Common myeloid progenitor, CD34-positive (primary cell): ENCODE measurements at places on chromosomes 6 and 20.

- no peak for DNase-seq
Measured at GRCh38 chr20:19095762-19096161, 116.7 kb upstream of the SLC24A3 start.

DNA sequence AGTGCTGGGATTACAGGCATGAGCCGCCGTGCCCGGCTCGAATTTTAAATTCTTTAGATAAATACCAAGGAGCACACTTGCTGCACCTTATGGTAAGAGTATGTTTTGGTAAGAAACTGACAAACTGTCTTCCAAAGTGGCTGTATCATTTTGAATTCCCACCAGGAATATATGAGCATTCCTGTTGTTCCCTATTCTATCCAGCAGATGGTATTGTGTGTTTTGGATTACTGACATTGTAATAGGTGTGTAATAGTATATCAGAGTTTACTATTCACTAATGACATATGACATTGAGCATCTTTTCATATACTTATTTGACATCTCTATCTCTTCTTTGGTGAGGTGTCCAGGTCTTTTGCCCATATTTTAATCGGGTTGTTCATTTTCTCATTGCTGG, 40.5 kb downstream of the TGM6 start:
- DNase-seq: no peak

GRCh38 chr20:38602185-38602581, 574 bp downstream of the ARHGAP40 start:
- DNase-seq: no peak

GRCh38 chr6:51468704-51469103, 618.7 kb downstream of the PKHD1 start:
- no peak for DNase-seq

GRCh38 chr20:53550280-53551187, 43.1 kb downstream of the ZNF217 start:
- no peak for DNase-seq

DNA sequence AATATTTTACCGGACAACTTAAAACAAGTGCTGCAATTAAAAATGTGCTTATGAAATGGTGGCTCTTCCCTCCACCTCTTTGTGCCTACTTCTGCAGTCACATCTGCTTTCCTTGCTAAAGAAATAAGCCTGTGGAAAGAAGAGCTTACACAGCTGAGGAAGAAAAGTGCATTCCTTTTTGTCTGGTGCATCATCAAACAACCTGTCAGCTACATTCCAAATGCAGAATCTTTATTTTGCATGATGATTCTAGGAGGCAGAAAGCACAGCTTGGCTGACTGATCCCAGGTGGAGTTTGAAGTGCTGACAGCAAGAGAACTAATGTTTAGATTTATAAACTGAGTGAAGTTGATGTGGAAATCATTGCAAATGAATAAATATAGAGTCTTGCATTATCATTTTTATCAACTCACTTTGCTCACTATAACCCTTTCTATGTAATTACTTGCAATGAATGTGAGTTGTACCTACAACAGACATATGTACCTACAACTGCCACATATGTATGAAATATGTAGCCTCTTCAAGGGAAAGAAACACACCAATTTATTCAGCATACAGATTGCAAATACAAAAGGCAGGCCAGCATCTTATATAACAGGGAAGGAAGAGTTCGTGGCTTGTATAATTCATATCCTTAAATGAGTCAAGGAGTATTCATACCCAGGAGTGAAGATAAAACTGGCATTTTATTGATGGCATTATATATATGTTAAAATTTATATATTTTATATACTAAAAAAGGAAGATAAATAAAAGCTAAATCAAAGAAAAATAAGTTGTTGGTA, 223.4 kb upstream of the MCHR2 start:
- no peak for DNase-seq

- no peak for DNase-seq
Measured at GRCh38 chr6:143877584-143878271, 13.5 kb downstream of the ZC2HC1B start.

GRCh38 chr6:91141346-91141745, 554.5 kb upstream of the MAP3K7 start:
- DNase-seq: peak; percentile 56

DNA sequence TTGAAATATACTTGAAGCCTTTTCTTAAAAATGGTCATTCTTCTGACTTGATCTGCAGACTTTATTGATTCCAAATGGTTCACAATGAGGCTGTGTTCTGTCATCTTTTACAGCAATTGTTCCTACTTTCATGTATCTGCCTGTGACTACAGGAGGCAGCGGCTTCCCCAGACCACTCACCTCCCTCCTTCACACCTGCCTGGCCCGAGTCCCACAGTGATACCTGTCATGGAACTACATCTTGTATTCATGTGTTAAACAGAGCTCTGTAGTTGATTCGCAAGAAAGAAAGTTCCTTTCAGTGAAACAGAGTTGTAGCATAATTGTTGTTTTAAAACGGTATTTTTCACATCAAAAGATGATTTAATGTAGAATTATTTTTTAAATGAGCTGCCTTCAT, 673.5 kb upstream of the AGPAT4 start:
- DNase-seq: no peak

- no peak for DNase-seq
Measured at GRCh38 chr20:18187020-18187419, 49.4 kb downstream of the KAT14 start.

GRCh38 chr6:17589406-17590096, 10.6 kb upstream of the FAM8A1 start:
- DNase-seq: no peak

DNA sequence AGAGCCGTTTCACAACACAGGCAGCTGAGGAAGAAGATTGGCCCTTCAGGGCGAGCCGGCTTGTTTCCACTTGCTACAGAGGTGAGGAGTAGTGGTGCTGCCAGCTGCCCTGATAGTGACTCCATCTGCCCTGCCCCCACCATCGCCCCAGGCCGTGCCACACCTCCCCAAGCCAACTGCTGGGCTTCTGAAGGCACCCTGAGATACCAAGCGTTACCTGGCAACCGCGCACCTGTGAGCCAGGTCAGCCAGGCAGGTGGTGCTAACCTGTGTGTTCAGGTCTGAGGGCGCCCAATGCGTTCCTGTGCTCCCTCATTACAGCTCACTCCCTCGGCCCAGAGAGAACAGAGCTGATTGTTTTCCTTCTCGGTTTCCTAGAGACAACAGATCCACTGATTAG, 299.1 kb upstream of the ID4 start:
- DNase-seq: no peak

- DNase-seq: no peak
Measured at GRCh38 chr6:33672808-33673207, 38.7 kb downstream of the UQCC2 start.

GRCh38 chr6:95087394-95088097, 489.8 kb upstream of the MANEA start:
- DNase-seq: peak; percentile 2

GRCh38 chr6:151585741-151586140, 91.9 kb downstream of the CCDC170 start:
- DNase-seq: no peak

DNA sequence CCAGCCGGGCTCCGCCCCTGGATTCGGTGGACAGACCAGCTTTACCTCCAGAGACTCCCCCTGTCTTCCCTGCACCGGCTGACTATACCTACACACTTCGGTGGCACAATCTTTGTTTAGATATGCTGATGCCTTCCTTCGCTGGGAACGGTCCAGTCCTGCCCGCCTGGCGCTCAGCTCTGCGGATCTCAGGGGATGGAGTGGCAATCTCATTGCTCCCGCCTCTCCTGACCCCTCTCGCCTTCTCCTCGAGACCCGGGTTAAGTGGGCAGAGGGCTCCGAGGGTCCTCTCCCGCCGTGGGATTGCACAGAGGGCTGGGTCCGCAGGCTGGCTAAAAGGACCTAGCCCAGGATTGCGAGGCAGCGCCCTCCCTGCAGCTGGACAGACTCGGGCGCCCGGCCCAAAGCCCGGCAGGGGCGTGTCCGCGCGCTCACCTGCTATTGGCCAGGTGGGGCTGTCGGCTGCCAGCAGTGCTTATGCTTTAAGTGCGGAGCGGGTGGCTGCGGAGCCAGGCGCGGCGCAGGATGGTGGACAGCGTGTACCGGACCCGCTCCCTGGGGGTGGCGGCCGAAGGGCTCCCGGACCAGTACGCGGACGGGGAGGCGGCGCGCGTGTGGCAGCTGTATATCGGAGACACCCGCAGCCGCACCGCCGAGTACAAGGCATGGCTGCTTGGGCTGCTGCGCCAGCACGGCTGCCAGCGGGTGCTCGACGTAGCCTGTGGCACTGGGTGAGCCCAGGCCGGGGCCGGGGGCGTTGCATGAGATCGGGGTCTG, at the start of gene GNMT:
TSS of gene GNMT (plus strand) at position 512 of the 777 bp plus-strand sequence. CDS start at position 526, 14 bp downstream.
- peak; percentile 46 for DNase-seq

DNA sequence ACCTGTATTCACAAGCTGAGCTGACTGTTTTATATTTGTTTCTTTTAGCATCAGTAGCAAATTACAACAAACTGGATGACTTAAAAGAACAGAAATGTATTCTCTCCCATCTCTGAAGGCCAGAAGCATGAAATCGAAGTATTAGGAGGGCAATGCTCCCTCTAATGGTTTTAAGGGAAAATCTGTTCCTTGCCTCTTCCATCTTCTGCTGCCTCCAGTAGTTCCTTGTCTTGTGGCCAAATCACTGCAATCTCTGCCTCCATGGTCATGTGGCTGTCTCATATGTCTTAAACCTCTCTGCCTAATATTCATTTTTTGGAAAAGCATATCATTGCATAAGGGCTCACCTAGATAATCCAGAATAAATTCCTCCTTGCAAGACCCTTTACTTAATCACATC, 25.2 kb upstream of the ASCC3 start:
- DNase-seq: no peak
